ENCODE measurements at places on chromosomes 5 and 9.

DNA sequence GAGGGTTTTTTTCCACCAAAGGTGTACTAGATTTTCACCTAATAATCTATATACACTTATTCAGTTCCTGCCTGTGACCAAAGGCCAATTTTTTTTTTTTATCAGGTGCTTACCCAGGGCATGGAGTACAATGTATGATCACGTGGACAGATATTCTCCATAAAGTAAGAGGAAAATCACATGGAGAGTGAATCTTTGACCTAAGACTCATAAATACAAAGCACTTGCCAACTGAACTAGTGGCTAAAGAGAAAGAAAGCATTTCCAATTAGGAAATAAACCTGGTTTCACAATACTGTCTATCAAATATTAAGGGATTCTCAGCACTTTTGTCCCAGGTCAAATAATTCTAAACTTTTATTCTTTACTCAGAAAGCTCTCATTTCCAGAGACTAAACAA is 33.0 kb upstream of the CEP120 start:
- no peak for DNase-seq

DNA sequence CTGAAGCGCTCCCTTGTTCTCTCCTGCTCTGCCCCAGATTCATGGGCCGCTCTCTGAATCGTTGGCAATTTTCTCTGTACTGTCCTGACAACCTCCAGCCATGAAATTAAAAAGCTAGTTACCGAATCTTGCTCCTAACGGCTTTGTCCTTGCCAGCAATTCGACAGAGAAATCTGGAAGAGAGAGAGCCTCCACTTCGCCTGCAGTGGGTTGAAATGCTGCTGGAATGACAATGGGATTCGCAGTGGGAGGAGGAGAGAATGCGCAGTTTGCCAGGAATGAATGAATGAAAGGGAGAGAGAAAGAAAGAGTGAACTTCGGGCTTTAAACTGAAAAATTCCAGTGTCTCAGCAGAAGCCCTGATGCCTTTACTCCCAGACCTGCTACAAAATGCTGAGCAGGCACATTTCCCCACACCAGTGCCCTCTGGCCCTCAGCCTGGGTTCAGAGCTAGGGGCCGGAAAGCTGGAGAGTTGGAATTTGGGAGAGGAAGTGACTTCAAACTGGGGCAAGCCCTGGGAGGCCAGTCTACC is 11.5 kb upstream of the BOD1 start:
- DNase-seq = no peak

DNA sequence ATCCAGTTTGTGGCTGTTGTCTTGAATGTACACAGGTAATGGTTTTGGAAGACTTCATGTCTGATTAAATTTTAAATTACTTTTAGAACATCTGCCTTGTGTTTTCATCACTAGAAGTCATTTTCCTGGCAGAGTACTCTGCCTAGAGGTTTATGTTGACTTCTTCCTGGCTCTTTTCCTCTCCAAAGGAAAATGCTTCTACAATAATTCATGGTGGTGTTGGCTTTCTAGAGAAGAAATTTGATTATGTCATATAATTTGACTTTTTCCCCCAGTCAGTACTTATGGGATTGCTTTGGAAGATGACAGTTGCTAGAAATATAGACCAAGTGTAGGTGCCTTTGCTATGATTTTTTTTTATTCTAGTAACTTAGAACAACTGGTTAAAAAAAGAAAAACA is 46.8 kb downstream of the F2RL2 start:
- DNase-seq = no peak

DNA sequence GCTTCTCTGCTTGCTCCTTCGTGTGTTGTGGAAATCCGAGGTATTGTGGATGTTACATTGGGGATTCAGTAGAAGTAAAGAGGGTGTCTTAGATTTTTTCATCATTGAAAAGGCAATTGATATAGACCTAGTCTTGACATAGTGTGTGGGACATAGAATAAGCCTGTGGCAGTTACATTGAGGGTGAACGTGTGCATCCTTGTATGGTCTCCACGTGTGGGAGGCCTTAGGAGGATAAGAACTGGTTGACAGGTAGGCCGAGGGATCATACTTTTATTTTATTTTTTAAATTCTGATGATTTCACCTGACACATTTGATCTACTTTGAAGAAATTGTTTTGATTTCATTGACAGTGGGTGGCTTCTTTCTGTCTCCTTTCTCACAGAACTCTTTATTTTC is 17.0 kb upstream of the FAM120AOS start:
- no peak for DNase-seq

- no peak for DNase-seq
These were observed 178.9 kb downstream of the MSX2 start for GRCh38 chr5:174903172-174903732.

- no peak for DNase-seq
These were observed 293.7 kb downstream of the KIF4B start for GRCh38 chr5:155307229-155307628.

DNA sequence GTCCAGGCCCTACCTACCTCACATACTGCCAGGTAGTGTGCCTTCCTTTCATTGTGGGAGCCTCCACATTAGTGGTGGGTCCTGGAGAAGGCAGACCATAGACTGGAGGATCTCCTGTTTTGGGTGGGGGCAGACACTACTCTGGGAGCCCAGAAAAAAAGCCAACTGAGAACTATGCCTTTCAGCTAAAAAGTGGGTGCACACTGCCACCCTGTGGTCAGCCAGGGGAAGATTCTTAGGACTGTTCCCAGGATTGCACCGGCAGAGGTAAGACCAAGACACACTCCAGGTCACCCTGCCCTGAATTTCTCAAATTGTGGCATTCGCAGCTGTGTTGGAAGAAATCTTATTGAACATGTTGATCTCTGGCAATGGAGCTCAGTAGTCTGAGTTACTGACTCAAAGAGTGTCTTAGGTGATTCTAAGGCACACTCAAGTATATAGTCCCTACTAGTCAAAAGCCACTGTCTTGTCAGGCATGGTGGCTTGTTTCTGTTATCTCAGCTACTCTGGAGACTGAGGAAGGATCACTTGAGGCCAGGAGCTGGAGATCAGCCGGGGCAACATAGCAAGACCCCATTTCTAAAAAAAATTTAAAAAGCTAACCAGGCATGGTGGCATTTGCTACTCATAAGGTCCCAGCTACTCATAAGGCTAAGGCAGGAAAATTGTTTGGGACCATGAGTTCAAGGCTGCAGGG is 3.6 kb downstream of the SIGMAR1 start:
- no peak for DNase-seq

GRCh38 chr5:120447706-120448239 is 16.3 kb upstream of the PRR16 start:
- no peak for DNase-seq

DNA sequence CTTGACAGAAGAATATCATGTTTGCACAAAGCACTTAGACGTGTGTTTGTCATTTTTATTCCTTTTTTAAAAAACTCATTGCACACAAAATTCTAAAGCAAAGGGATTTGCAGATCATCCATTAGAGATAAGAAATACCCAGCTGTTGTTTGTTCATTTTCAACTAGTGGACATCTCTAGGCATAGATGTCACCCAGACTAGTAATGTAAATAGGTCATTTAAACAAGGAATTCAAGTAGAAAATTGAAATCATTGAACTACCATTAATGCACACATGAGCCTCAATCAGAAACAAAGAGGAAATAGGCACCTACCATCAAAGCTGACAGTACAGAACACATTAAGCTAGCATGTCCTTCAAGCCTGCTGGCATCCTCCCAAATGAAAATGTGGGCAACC is 107.3 kb downstream of the OR2K2 start:
- no peak for DNase-seq

- no peak for DNase-seq
These were observed 237.3 kb downstream of the PBX3 start for GRCh38 chr9:125984461-125984860.

- DNase-seq = no peak
These were observed 98.9 kb downstream of the MAN2A1 start for GRCh38 chr5:109788596-109788995.

GRCh38 chr5:15776346-15776745 is 276.4 kb downstream of the FBXL7 start:
- DNase-seq = no peak

GRCh38 chr5:179171816-179172745 is 111.9 kb downstream of the ZNF354C start:
- DNase-seq = no peak

DNA sequence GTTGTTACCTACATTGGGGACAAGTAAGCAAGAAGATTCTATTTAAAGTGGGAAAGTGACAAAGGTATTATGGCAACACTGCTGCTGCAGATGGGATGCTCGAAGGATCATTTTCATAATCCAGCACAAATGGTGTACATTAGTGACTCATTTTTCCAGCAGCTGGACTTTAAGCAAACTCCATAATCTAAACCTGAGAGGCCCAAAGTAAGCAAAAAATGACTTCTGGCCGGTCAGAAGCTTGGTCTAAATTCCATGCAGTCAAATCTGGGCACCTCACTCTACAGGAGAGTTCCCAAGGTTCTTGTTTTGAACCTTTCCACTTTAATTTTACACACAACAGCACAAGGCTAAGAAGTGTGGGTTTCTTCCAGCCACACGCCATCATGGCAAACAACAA is 43.6 kb upstream of the TRAF1 start:
- no peak for DNase-seq

GRCh38 chr9:135505406-135506187 is 5.1 kb downstream of the MRPS2 start:
- DNase-seq = no peak

- no peak for DNase-seq
These were observed 32.8 kb upstream of the SPRY4 start for GRCh38 chr5:142357469-142358090.

- DNase-seq = no peak
These were observed 22.4 kb upstream of the TNFAIP8 start for GRCh38 chr5:119333421-119333851.

DNA sequence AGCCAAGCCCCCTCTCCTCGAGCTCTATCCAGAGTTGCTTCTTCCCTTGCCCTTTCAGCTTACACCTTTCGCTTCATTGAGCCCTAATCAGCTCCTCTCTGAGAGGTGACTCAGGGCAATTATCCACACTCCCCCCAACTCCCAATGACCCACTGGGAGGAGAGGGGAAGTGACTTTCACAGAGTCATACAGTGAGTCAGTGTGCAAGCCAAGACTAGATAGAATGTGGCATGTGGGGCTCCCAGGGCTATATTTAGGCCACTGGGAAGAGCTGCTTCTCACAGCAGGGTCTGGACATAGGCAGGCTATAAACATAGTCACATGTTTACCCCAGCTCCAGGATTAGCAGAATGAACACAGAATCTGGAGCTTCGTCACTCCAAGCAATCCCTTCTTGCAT is 57.4 kb downstream of the NRG2 start:
- DNase-seq = no peak

DNA sequence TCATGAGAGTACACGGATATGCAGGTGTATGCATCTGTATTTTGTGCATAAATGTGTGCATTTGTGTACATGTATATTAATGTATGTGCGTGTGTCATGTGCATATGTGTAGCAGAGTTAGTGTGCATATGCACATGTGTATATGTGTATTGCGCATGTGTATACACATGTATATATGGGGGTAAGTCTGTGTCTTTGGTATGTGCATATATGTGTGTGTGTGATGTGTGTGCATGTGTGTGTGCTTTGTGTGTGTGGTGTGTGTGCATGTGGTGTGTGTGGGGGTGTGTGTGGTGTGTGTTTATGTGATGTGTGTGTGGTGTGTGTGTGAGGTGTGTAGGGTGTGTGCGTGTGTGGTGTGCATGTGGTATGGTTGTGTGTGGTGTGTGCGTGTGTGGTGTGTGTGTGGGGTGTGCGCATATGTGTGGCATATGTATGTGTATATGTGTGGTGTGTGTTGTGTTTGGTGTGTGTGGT is 13.1 kb upstream of the CTSL start:
- DNase-seq = no peak

DNA sequence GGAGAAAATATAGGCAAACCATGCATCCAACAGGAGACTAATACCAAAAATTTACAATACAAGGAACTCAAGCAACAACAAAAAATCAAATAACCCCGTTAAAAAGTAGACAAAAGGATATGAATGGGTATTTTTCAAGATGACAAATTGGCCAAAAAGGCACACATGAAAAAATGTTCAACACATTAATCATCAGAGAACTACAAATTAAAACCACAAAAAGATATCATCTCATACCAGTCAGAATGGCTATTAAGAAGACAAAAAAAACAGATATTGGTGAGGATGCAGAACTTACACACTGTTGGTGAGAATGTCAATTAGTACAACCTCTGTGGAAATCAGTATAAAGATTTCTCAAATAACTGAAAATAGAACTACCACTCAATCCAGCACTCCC is 35.0 kb downstream of the TEX10 start:
- no peak for DNase-seq

GRCh38 chr5:143409926-143410325 is 6.4 kb upstream of the NR3C1 start:
- no peak for DNase-seq

DNA sequence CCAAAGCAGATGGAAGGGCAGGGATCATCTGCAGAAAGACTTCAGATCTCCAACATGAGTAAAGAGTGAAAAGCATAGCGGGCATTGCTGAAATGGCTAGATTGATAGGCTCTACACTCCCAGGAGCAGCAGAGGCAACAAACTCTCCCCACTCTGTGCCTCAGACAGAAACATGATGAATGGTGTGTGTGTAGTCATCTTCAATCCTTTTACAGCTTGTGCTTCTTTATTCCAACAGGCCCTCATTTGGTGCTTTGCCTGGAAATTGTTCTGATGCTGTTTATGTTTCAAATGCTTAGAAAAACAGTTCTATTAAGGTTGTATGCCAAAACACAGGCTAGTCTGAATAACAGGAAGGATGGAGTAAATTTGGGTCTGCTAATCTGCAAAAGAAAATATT is 176.2 kb downstream of the DMRTA1 start:
- no peak for DNase-seq

DNA sequence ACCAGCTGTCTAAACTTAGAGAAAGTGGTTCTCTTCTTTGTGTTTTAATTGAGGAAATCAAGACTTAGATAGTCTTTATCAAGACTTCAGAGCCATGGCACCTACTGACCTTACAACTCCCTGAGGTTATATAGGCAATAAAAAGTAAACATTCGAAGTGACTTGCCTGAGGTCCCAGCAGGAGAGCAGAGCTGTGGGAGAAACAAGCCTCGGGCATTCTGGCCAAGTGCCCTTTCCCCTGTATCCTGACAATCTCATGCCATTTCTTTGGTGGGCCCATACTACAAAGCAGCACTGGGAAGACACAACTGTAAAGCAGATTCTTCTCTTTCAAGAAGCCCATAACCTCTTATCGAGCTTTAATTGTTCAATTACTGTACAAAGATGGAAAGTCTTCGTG is 23.1 kb downstream of the FREM1 start:
- DNase-seq = no peak

Data from brain pericyte (primary cell).